ENCODE measurements at places on chromosomes 16 and 17.

DNA sequence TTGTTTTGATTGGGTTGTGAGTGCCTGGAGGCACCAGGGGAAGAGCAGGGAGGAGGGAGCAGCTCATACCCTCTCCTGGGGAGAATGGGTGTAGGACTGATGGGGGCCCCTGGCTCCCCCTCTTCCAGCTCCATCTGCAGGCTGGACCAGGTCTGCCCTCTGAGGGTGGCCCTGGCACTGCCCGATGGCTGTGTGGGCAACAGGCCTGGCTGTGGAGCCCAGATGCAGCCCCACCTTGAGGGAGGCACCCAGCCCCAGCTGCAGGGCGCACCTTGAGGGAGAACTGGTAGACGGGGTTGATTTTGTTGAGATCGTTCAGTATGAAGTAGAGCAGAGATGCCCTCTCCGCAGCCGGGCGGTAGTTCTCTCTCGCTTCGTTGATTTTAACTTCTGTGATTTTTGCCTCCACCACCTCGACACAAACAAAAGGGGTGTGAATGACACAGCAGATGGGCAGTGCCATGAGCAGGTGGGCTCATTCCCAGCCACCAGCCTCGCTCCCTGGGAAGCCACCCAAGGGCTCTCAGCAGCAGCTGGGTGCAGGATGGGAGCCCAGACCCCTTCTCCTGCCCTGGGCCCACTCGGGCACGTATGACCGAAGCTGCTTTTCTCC lies 71.6 kb downstream of the PGS1 start:
- DNase-seq: no peak

GRCh38 chr17:64499805-64500486 lies 3.1 kb upstream of the POLG2 start:
- peak; percentile 34 for DNase-seq

GRCh38 chr17:39826334-39826733 lies 37.8 kb downstream of the IKZF3 start:
- no peak for DNase-seq

DNA sequence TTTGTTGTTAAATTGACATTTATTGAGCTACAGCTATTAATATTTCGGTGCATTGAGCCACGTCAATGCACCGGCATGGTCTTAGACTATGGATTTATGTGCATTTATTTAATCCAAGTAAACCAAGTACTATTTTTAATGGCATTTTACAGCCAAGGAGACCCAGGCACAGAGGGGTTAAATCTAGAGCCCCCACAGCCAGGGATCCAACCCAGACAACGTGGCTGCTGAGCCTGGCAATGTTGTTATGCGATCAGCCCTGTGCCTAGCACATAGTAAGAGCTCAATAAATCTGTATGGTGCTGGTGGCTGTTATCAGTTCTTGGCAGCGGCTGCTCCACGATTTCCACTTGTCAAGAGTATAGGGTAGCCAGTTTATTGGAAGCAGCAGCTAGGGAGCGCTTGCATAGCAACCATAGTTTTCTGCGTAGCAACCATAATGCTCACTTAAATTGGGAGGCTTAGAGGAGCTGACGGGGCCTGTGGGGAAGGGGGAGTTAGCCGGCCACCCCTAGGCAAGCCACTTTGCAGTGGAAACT lies 541 bp upstream of the RBBP6 start:
- DNase-seq: no peak

- no peak for DNase-seq
These were observed 23.7 kb upstream of the WWOX start for GRCh38 chr16:78075800-78076199.

- DNase-seq: no peak
These were observed 2.0 kb downstream of the YWHAE start for GRCh38 chr17:1398028-1398427.

DNA sequence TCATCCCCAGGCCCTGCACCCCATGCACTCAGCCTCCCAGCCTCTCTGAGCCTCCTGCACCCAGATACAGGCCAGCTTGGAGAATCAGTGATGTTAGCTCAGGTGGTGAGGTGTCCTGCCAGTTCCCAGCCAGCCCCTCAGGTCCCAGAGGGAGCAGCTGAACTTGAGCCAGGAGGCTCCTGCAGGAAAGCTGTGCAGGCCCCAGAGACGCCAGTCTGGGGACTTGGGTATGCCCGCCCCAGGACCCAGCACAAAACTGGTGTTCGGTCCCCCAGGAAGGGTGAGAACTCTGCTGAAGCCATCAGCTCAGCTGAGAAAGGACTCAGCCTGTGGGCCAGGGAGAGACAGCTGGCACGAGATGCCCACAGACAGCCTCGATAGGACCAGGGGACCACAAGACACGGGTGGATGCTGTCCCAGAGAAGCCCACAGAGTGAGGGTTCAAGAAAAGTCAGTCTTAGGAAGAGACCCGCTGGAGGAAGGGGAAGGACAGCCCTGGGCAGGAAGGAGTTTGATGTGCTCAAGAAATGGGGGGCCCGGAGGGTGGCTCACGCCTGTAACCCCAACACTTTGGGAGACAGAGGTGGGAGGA lies 11.0 kb downstream of the ENDOV start:
- DNase-seq: no peak

DNA sequence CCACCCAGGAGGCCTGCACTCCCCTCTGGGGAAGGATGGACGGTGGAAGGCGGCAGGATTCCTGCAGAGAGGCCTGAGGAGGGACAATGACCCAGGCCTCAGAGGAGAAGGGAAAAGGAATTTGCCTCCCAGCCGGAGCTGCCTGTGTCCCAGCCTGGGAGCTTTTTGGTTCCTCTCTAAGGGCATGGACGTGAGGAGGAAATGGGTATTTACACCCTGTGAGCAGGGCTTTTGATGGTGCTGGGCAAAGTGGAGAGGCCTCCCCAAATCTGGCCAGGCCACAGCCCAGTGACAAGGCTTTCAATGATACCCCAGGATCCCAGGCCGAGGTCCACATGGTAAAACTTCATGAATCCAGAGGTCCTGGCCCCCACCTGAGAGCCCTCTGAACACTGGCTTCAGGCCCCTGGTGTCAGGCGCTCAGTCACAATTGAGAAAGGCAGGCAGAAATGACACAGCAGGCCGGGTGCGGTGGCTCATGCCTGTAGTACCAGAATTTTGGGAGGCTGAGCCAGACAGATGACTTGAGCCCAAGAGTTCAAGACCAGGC lies 56.0 kb upstream of the DOC2B start:
- no peak for DNase-seq

- DNase-seq: no peak
These were observed 37.1 kb downstream of the KNOP1 start for GRCh38 chr16:19680881-19681340.

DNA sequence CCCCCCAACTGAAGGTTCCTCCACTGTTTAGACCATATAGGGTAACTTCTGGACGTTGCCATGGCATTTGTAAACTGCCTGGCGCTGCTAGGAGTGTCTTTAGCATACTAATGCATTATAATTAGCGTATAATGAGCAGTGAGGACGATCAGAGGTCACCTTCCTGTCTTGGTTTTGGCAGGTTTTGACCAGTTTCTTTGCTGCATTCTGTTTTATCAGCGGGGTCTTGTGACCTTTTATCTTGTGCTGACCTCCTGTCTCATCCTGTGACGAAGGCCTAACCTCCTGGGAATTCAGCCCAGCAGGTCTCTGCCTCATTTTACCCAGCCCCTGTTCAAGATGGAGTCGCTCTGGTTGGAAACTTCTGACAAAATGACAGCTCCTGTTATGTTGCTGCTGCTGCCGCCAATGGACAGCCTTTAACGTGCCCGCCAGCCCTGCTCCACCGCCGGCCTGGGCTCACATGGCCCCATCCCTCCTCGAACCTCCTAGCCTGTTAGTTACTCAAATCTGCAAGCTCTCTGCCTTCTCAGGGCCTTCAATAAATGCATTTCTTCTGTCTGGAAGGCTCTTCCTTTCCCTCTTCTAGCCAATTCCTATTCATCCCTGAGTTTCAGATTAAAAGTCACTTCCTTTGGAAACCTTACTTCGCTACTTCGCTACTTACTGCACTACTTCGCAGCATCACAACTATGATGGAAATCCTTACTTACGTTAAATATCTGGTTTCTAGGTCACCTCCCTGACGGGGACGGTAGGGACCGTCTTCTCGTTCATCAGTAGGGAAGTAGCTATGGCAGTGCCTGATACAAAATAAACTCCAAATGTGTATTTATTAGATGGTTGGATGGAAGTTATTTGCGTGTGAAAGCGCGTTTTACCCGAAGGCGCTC lies 640 bp upstream of the NAGLU start:
- no peak for DNase-seq

- peak; percentile 58 for DNase-seq
These were observed 8.7 kb downstream of the SMURF2 start for GRCh38 chr17:64653325-64653984.

GRCh38 chr16:79168321-79168720 lies 432.2 kb downstream of the MAF start:
- no peak for DNase-seq

DNA sequence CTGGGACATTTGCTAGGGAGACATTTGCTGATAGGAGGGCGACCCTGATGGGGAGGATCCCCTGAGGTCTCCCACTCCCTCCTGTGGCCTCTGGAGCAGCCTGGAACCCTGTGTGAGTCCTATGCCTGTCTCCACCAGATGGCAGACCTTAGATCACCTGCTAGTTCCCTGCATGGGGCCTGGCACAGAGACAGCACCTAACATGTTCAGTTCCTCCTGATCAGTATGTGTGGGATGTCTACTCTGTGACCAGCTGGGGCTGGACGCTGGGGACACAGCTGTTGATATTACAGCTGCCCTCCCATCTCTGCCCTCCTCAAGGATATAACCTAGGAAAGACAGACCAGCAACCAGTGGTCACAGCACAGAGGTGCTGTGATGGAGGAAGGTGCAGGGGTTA lies 1.1 kb upstream of the ADCY7 start:
- DNase-seq: no peak

GRCh38 chr16:3469736-3470135 lies 25.6 kb downstream of the C16orf90 start:
- no peak for DNase-seq

- no peak for DNase-seq
These were observed 46.8 kb downstream of the PLXDC1 start for GRCh38 chr17:39104657-39105056.

DNA sequence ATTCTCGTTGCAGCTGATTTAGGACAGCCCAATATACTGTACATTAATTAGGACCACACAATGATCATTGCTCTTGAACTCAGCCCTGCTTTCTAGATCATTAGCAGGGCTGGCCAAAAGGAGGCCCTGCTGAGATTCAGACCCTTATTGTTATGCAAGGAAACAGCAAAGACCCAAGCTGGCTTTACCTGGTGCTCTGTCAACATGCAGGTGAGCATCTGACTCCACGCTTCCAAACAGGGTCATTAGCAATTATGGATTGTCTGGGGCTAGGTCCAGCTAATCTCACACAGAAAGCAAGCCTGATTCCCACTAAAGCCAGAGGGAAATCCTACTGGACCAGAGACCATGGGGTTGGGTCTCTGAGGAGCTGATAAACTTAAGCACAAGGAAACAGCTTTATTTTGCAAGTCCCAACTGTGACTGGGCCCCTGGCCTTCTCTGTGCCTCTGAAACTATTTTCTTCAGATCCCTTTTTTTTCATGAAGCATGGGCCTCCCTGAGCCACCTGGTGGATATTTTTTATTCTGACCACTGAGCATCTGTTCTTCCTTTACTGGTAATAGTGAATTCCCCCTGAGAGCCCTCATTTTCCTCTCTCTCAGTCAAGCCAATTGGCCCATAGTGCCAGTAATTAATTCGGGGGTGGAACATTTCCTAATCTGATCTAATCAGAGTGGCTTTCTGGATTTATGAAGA lies 236.1 kb downstream of the GRIN2A start:
- no peak for DNase-seq

GRCh38 chr17:42363767-42364585 lies 24.3 kb downstream of the STAT3 start:
- DNase-seq: peak; percentile 72

DNA sequence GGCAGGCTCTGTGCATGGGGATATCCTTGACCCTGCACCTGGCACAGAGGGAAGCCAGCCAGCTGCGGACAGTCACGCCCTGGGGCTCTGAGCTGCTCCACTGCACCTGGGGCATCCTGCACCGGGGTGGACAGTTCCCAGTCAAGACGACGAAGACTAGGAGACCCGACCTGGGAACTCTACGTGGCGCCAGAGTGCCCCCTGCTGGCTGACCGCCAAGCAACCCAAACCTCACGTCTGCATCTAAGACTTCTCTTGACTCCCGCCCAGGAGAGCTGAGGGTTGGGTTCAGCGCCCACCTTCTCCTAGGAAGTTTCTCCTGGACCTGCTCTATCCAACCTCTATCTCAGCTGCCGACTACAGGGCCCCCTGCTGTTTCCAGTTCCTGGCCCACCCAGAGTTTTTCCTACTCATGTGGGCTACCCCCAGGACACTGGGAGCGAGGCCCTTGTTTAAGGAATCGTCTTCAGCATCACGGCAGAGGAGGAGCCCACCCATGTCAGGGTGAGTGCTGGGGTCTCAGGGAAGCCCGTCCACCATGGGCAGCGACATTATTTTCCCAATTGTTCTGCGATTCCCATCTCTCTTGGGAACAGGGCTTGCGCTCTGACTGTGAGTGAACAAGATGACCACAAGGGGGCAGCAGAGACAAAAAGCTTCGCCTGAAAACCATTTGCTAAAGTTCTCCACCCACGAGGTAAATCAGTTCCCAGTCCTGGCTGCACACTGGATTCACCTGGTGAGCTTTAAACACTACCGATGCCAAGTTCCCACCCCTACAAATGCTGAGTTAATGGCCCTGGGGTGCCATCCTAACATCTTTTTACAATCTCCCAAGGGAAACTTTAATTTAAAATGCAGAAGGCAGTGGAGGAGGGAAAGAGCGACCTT lies 29.3 kb downstream of the TLE7 start:
- peak; percentile 61 for DNase-seq

DNA sequence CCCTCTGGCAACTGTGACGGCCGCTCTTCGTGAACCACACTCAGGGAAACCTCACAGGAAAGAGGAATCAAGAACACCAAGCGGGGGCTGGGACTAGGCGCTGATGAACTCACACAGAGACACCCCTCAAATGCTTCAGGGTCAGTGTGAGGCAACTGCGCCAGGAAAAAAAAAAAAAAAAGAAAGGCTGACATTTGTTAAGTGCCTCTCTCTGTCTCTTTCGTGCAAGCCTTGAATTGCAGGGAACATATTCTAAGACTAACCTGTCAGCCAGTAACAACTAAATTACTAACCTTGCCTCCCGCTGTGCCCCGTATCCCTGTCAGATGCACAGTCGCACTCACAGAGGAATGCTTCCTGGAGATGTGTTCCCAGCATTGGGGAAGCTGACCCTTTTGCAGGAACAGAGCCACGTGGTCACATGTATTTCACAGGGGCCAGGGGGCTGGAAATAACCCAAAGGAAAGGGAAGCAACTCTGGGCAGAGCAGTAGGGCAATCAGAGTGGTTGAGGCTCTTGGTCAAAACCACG lies 247.8 kb downstream of the XYLT1 start:
- no peak for DNase-seq

DNA sequence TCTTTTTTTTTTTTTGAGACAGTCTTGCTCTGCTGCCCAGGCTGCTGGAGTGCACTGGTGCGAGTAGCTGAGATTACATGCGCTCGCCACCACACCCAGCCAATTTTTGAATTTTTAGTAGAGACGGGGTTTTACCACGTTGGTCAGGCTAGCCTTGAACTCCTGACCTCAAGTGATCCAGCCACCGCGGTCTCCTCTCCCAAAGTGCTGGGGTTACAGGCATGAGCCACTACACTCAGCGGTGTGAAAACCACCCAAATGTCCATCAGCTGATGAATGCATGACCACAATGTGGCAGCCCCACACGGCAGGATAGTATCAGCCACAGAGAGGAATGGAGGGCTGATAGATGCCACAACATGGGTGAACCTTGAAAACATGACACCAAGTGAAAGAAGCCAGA lies 2.1 kb downstream of the P2RX5 start:
- DNase-seq: no peak

Measured in fibroblast of skin of right biceps (primary cell).